CD4-positive, alpha-beta T cell treated with Interleukin-2 at 100 ng/mL for 4 hours (primary cell): ENCODE measurements at places on chromosomes 1 and 21.

DNA sequence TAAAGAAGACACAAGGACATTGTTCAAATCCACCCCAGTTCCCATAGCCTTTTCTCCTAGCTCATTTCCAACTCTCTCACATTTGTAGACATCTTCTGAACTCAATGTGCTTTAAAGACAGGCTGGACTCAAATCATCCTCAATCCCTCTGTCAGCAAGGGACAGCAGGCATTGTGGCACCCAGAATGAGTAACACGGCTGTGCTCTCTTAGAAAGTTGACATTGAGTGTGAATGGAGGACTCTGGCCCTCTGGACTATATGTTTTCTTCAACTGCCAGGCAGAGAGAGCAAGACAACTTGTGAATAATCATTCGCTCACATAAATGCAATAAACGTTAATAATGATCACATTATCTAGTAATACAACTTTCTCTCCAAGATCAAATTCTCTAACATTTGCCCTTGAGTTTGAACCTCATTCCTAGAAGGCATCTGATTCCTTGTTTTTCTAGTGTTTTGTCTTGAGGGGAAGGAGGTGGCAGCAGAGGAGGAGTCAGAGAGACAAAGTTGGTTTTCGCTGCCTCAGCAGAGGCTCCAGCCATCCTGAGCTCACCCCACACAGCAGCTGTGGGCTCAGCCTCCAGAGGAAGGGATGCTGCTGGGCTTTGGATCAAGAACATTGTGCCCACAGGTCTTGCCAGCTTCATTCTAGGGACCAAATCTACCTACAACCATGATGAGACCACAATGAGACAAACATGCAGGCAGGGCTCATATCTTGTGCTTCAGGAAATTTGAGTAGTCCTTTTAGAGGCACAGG lies 85.1 kb downstream of the BCAR3 start:
- no peak for DNase-seq

- no peak for DNase-seq
Measured at GRCh38 chr1:12745126-12745991, 641 bp upstream of the CFAP107 start.

DNA sequence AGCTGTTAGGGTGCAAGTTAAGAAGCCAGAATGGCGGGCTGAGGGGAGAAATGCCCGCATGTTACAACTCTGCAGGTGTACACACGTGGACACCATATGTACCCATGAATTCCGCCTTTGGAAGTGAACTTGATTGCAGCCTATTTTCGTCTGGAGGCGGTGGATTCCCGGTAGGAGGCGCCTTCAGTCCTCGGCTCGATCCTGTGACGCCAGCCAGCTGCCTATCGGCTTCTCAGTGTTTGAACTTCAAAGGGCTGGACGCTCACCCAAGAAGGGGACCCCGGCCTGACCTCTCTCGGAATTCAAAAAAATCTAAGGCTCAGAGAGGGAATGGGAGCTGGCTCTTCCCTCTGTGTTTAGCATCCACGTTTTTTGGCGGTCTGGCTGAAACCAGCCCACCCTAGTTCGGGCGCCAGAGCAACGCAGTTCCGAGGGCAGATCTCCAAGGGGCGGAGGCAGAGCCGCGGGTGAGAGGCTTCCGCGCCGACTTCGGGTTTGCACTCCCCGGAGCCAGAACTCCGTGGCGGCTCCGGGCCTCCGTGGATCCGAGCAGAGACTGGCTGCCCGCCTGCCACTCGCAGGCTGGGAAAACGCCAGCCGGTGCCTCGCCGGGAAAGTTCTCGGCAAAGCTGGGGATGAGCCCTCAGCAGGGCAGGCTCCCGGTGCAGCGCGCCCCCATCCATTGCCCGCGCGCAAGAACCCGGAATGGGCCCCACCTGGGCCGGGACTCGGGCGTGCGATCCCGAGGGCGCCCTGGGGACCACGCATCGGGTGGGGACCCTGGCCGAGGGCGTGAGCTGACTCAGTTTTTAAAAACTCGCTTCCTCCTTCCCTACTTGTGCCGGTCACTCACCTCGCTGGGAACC lies 996 bp upstream of the TMEM51 start:
- DNase-seq: no peak

DNA sequence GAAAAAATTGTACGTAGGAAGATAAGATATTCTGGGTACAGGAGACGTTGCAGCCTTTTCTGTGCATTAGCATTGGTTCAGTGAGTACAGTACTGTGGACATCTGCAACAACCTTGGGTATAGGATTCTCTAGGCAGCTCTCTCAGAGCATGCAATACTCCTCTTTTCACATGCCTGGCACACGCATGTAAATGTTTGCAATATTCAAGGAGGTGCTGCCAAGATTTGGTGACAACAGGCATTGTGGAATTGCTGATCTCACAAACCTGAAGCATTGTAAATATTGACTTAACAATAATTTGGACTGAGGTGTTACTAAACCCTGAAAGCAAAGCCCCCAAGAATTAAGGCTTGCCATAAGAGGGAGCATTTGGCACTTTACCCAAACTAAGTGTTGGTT lies 126.8 kb downstream of the GRIK1 start:
- no peak for DNase-seq

GRCh38 chr21:41777951-41778815 lies 11.3 kb upstream of the RIPK4 start:
- DNase-seq: no peak
